Cerebellum (tissue), 4 donors: ENCODE measurements at places on chromosomes 16 and 17. TPM values are rescaled to one million over a fixed set of nuclear protein-coding genes. Genes with fewer than 3 reads are reported as not detected.

EXOC3L1 gene
- total RNA-seq: 2.1 TPM

ABI3 gene
- total RNA-seq: 1.00 TPM

GPR139 gene
- total RNA-seq: 0.91 TPM

REXO5 gene
- total RNA-seq: 14.6 TPM
